A549 treated with CORT108297 at 1 μM for 4 hours (cell line): ENCODE measurements at places on chromosomes 12 and 14. TPM values are rescaled to one million over a fixed set of nuclear protein-coding genes. Genes with fewer than 3 reads are reported as not detected.

HECTD1 gene
- total RNA-seq, result 56.4 to 79.7 TPM (median 57.9 TPM) in 5 replicates

PMCH gene
- total RNA-seq, result not detected in 5 replicates

SLC4A8 gene
- 0.82 to 1.6 TPM (median 1.2 TPM) in 5 replicates for total RNA-seq

PLEKHG7 gene
- 0.06 to 0.14 TPM (median 0.06 TPM) in 3 of 5 replicates, not detected in the others for total RNA-seq

CNTN1 gene
- 37.7 to 60.2 TPM (median 56.6 TPM) in 5 replicates for total RNA-seq

IL26 gene
- total RNA-seq, result not detected in 5 replicates

GYS2 gene
- total RNA-seq, result 0.07 TPM in 1 of 5 replicates, not detected in the others

RNF31 gene
- total RNA-seq, result 19.4 to 37.6 TPM (median 29.7 TPM) in 5 replicates

TAS2R20 gene
- 0.07 to 0.13 TPM (median 0.10 TPM) in 5 replicates for total RNA-seq

CCDC197 gene
- not detected in 5 replicates for total RNA-seq

KNTC1 gene
- 22.1 to 24.1 TPM (median 23.3 TPM) in 5 replicates for total RNA-seq

CCDC59 gene
- 46.6 to 72.6 TPM (median 49.0 TPM) in 5 replicates for total RNA-seq
